B cell (primary cell): ENCODE measurements at places on chromosomes 5 and 9. TPM values are rescaled to one million over a fixed set of nuclear protein-coding genes. Genes with fewer than 3 reads are reported as not detected.

Gene PCDH12
- not detected in 2 replicates for total RNA-seq

Gene SMIM32
- not detected in 2 replicates for total RNA-seq

Gene SLC45A2
- total RNA-seq = 0.39 TPM in 1 of 2 replicates, not detected in the other

Gene IL17B
- total RNA-seq = not detected in 2 replicates

Gene FOXI1
- not detected in 2 replicates for total RNA-seq

Gene PTGR1
- total RNA-seq = 0.29 TPM in 1 of 2 replicates, not detected in the other

Gene PARP8
- 82.3 and 83.6 TPM in 2 replicates for total RNA-seq

Gene PCDHB3
- not detected in 2 replicates for total RNA-seq

Gene SPINK4
- not detected in 2 replicates for total RNA-seq

Gene HAVCR2
- 2.3 and 2.6 TPM in 2 replicates for total RNA-seq

Gene LYRM7
- total RNA-seq = 11.6 and 12.3 TPM in 2 replicates

Gene COMMD10
- total RNA-seq = 48.2 and 48.7 TPM in 2 replicates

Gene RNF180
- total RNA-seq = not detected in 2 replicates

Gene BARHL1
- not detected in 2 replicates for total RNA-seq

Gene TMC1
- not detected in 2 replicates for total RNA-seq

Gene TMEM252
- not detected in 2 replicates for total RNA-seq

Gene LHX6
- not detected in 2 replicates for total RNA-seq

Gene FOXD4L4
- 0.90 and 1.1 TPM in 2 replicates for total RNA-seq

Gene TYRP1
- total RNA-seq = not detected in 2 replicates

Gene ADRA1B
- total RNA-seq = not detected in 2 replicates

Gene GRXCR2
- total RNA-seq = not detected in 2 replicates

Gene PCDHGA12
- total RNA-seq = 1.6 and 2.8 TPM in 2 replicates

Gene CDO1
- total RNA-seq = not detected in 2 replicates

Gene ZBTB5
- 25.1 and 27.6 TPM in 2 replicates for total RNA-seq

Gene DCAF12
- 1.9 and 2.3 TPM in 2 replicates for total RNA-seq

Gene KIF3A
- 13.6 and 16.0 TPM in 2 replicates for total RNA-seq

Gene KIAA0825
- 2.7 and 3.0 TPM in 2 replicates for total RNA-seq

Gene TRIM36
- total RNA-seq = 0.39 and 1.6 TPM in 2 replicates

Gene TRPM3
- total RNA-seq = not detected in 2 replicates

Gene MLANA
- total RNA-seq = not detected in 2 replicates

Gene FOCAD
- 10.1 and 13.8 TPM in 2 replicates for total RNA-seq

Gene PIP5KL1
- 1.4 and 2.1 TPM in 2 replicates for total RNA-seq

Gene RFK
- total RNA-seq = 7.3 and 9.0 TPM in 2 replicates
